ENCODE measurements at places on chromosomes 16 and 17. TPM values are rescaled to one million over a fixed set of nuclear protein-coding genes. Genes with fewer than 3 reads are reported as not detected.

Gene PRCD
- polyA plus RNA-seq: 2.8 TPM

Gene CRYBA1
- polyA plus RNA-seq: not detected

Gene PERCC1
- not detected for polyA plus RNA-seq

Gene CDT1
- polyA plus RNA-seq: not detected

Gene WSCD1
- polyA plus RNA-seq: 0.11 TPM

Gene PDILT
- polyA plus RNA-seq: not detected

Gene FBXO39
- not detected for polyA plus RNA-seq

Gene TBC1D3
- not detected for polyA plus RNA-seq

Gene HSPB9
- not detected for polyA plus RNA-seq

DNA sequence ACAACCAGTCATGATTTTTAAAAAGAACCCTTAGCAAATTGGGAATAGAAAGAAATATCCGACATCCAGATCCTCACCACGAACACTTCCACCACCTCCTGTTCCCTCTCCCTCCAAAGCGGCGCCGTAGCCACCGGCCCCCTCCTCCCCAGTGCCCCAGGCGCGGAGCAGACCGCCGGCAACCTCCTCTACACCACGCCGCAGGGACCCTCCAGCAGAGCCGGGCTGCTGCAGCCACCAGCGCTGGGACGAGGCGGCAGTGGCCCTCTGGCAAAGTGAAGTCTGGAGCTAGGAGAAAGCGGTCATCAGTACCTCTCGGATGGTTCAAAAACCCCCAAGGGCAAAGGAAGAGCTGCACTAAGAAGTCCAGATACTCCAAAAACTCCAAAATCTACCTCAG, 41.4 kb upstream of the SLFN13 start:
- no peak overlapping the region for H3K4me3 ChIP-seq
- peak overlapping the region; percentile 84 for H3K27ac ChIP-seq
- H3K36me3 ChIP-seq: peaks cover 43% of the 10 kb centered on the region
- DNase-seq: no peak
- H3K27me3 ChIP-seq: peaks cover 16% of the 10 kb centered on the region

GRCh38 chr16:9075299-9076071, 16.0 kb upstream of the HAPSTR1 start:
- no peak overlapping the region for H3K4me3 ChIP-seq
- DNase-seq: no peak
- peaks cover 4% of the 10 kb centered on the region for H3K27me3 ChIP-seq
- no peak overlapping the region for H3K27ac ChIP-seq

DNA sequence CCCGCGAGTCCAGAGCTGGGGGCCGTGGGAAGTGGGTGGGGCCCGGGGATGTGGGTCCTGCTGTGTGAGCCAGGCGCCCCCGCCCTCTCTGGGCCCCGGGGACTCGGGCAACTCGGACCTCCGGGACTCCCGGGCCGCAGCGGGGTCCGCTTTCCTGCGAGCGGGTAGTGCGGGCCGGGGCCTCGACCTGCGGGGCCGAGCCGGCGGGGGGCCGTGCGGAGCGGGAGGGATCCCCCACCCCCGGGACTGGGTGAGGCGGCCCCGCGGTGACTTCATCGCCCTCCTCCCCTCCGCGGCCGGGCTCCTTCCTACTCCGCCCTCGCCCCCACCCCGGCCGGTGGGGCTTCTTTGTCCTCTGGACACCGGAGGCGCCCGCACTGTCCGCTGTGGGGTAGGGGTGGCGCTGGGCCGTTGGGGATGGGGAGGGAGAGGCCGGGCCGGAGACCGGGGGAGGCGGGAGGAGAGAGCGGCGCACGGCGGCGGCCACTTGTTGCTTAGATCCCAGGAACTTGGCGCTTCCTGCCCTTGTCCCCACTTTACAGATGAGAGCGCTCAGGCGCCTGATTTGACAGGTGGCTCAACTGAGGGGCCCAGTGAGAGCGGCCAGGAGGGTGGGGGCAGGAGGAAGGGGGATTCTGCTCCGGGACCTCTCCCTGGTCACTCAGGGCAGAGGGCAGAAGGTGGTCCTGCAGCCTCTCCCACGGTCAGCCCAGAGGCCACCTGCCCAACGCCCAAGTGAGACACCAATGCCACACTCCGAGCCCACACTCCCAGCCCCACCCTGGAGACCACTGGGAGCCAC, 874 bp downstream of the CMTM3 start:
- peaks cover 43% of the 10 kb centered on the region for H3K4me1 ChIP-seq
- H3K27ac ChIP-seq: peak overlapping the region; percentile 88
- peak overlapping the region; percentile 87 for H3K4me3 ChIP-seq

- H3K4me3 ChIP-seq: no peak overlapping the region
- H3K36me3 ChIP-seq: no peaks in the 10 kb centered on the region
- peaks cover 8% of the 10 kb centered on the region for H3K27me3 ChIP-seq
- no peaks in the 10 kb centered on the region for H3K4me1 ChIP-seq
- no peak overlapping the region for H3K27ac ChIP-seq
These were observed 14.5 kb upstream of the KRT222 start for GRCh38 chr17:40679523-40679907.

GRCh38 chr17:72506773-72507172, 386.0 kb downstream of the SOX9 start:
- peaks cover 2% of the 10 kb centered on the region for H3K27me3 ChIP-seq
- no peaks in the 10 kb centered on the region for H3K4me1 ChIP-seq
- no peak overlapping the region for H3K4me3 ChIP-seq
- no peak for DNase-seq

GRCh38 chr16:50023641-50024040, 1.4 kb upstream of the CNEP1R1 start:
- no peak overlapping the region for H3K27ac ChIP-seq
- H3K27me3 ChIP-seq: peaks cover 6% of the 10 kb centered on the region
- peaks cover 21% of the 10 kb centered on the region for H3K4me1 ChIP-seq
- H3K4me3 ChIP-seq: no peak overlapping the region

DNA sequence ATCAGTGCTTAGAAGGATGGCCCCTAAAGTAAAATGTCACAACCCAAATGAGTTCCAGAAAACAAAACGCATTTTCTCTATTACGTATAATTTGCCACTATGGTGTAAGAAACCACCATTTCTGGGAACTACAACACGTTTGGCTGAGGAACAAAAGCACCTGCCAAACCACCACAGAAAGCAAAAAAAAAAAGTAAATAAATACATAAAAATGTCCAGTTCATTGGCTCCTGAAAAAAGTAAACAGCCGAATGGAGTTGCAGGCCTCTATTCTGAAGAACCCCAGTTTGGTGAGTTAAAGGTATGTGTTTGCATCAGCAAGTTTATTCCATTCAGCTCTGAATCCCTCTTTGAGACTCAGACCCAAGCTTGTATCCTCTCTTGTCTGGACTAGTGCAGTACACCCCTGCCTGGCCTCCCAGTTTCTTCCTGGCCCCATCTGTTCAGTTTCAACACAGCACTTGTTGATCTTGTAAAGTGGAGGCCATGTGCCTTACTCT, 36.9 kb downstream of the ERN1 start:
- H3K4me1 ChIP-seq: peaks cover 65% of the 10 kb centered on the region
- H3K4me3 ChIP-seq: no peak overlapping the region
- DNase-seq: no peak

DNA sequence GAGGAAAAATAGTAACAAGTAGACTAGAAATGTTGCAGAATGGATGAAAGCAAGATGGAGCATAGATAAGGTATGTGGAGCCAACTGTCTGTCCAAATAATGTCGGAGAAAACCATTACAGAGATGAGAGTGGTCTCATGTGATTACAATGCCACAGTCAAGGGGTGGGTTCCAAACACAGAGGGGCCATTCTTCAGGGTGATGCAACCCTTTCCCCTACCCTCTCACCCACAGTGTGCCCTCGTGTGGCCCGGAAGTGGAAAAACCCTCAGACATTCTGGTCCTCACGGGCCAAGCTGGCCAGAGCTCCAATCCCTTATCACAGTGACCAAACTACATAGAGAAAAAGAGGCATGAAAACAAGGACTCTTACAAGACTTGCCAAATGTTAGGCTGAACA, 17.7 kb upstream of the HS3ST3A1 start:
- H3K4me1 ChIP-seq: no peaks in the 10 kb centered on the region
- no peaks in the 10 kb centered on the region for H3K36me3 ChIP-seq
- no peak overlapping the region for H3K27ac ChIP-seq
- H3K27me3 ChIP-seq: peaks cover 5% of the 10 kb centered on the region
- no peak overlapping the region for H3K4me3 ChIP-seq

DNA sequence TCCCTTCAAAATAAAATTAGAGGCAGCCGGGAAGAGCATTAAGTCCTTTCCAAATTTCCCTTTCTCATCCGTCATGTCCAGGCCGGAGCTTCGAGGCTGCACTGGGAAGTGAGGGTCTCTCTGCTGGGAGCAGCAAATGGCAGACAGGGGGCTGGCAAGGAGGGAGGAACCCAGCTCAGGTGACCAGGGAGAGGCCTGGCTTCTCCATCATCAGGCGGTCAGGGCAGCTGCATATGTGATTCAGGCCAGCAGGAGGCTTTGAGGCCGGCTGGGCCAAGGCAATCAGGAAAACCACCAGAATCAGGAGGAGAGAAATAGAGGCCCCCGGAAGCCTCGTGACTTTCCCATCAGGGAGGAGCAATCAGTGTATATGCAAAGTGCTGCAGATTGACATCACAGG, 85.0 kb upstream of the RPL38 start:
- H3K4me1 ChIP-seq: no peaks in the 10 kb centered on the region
- H3K36me3 ChIP-seq: no peaks in the 10 kb centered on the region
- DNase-seq: no peak
- no peak overlapping the region for H3K4me3 ChIP-seq
